ENCODE measurements at places on chromosomes 7 and 10.
A peak's percentile ranks its signal among the peaks of the same experiment; 100 is the strongest.

DNA sequence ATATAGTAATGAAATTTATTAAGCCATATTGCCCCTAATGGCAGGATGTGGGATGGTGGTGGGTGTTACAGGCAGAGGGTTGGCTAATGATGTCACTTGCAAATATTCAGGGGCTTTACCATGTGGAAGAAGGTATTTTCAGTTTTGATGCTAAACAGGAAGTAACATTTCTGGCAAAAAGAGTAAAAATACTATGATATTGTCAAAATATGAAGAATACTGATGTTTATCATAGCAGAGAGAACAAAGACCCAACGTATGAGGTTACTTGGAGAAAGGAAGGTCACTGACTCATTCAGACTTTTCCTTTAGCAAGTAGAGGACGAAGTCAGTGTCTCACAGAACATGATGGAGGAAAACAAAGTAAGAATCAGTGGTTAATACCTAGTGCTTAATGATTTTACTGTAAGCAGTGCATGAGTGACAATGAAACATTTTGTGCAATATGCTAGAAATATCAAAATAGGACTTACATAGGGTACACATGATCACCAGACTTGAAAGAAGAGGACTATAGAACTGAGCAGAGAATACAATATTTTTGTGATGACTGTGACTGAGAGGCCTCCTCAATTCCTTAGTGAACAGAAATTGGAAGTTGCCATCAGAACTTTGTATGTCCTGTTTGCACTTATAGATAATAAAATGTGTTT lies 89.7 kb upstream of the STEAP4 start:
- DNase-seq: no peak

DNA sequence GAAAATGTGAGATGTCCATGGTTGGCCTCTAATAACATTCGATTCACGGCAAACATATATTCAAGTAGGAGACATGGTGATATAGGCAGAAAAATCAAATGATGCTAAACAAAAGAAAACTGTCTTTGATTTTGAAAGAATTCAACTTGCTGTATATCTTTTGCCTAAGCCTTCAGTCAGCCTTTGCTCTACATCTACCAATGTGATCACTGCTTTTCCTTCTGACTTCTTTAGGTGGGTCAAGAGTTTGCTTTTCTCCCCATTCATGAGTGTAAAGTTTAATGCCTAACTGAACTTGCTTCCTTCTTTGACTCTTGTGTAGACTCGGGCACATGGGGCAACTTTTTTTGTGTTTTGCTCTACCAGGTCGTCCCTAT lies 417 bp upstream of the HIF1AN start:
- DNase-seq: no peak

- no peak for DNase-seq
Observed at GRCh38 chr7:37109843-37110242, 338.8 kb downstream of the ELMO1 start.

GRCh38 chr10:125662584-125662983 lies 20.4 kb downstream of the TEX36 start:
- no peak for DNase-seq

DNA sequence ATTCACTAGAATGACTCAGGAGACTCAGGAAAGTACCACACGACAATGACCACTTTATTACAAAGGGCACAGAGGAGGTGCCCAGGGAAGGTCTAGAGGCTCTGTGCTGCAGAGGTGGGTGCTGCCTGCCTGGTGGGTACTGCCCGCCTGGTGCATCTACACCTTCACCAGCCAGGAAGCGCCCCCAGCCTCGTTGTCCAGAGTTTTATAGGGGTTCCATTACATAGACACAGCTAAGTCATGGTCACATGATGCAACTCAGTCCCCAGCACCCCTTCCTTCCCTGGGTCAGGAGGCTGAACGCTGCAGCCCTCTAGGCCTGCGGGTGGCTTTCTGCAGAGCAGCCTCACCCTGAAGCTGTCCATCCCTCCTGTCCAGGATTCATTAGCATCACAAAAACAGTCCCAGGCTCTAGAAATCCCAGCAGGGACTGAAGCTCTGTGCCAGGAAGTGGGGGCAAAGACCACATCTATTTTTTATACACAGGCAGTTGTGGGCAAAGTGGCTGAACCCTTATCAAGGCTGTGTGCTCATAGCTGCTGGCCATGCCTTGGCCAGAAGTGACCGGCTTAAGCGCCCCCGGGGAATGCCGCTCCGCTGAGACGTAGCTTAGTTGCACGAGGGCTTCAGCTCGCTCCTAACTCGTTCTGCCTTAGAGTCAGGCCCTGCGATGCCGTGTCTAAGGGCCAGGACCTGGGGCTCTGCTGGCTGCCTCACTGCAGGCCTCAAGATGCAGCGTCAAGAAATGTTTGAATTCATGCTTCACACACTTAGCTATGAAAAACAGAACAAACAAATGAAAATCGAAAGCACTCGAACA lies 219.0 kb downstream of the GLRX3 start:
- DNase-seq: no peak

DNA sequence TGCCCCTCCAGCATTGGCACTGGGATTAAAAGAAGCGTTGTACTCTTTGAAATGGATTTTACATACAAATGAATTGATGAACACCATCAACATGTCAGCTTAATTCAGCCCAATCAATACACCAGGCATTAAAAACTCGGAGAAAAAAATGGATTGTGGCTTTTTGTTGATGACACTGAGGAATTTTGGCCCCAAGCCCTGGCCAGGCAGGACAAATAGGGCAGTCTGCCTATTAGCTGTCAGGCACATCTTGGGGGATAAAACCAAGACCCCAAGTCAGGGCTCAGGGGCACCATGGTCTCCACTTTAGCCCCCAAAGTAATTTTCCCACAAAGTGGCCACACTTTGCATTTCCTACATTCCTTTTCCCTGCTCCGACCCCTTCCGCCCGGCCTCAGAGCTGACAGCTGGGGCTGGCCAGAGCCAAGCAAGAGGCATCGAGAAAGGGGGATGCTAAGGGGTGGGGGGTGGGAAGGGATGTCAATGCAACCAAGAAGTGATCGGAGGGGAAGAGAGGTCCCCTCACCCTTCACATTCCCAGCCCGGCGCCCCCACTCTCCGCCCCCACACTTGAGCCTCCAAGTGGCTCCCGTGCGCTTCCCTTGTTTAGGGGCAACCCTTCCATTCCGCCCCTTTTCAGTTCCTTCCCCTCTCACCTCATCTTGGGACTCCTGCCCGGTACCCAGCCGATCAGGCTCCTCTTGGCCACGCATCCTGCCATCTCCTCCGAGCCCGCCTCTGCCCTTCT lies 711 bp downstream of the HIP1 start:
- peak; percentile 7 for DNase-seq

DNA sequence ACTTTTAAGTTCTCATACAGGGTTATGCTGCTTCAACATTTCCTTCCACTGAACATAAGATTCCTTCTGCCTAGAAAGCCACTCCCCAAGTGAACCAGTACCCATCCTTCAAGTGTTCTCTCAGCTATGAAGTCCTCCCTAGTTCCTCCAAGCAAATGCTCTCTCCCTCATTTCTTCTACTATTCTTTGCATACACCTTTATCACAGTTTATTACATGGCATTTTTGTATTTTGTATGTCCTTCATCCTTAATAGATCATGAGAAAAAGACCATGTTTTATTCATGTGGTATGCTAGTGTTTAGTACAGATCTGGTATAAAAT lies 1.9 kb downstream of the SYPL1 start:
- DNase-seq: no peak
